Effector memory CD4-positive, alpha-beta T cell (primary cell): ENCODE measurements at places on chromosomes 13 and 19.

DNA sequence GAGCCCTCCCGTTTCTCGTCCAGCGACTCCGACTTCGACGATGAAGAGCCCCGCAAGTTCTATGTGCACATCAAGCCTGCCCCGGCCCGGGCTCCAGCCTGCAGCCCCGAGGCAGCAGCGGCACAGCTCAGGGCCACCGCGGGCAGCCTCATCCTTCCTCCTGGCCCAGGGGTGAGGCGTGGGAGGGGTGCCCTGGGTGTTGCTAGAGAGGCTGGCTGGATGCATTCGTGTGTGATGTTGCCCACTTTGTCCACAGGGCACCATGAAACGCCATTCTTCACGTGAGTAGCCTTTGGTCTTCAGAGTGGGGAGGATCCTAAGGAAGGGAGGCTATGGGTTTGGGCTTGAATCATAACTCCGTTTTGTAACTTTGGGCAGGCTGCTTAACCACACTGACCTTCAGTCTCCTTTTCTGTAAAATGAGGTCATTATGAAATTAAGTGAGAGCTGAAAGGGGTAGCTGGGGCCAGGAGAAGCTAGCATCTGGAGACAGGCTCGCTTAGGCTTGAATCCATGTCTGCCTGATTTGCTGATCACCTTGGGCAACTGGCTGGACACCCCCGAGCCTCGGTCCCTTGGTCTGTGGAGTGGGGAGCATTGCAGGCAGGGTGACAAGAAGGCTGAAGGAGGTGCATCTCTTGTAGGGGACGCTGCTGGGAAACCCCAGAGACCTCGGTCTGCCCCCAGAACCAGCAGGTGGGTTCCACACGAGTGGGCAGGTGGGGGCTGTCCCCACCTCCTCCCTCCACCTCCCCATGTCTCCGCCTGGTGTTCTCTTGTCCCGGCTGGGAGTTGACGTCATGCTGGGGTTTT is 18.7 kb upstream of the B3GNT3 start:
- no peak for DNase-seq

- DNase-seq, result no peak
These were observed 82.2 kb upstream of the CSNK1A1L start for GRCh38 chr13:37187621-37188020.

DNA sequence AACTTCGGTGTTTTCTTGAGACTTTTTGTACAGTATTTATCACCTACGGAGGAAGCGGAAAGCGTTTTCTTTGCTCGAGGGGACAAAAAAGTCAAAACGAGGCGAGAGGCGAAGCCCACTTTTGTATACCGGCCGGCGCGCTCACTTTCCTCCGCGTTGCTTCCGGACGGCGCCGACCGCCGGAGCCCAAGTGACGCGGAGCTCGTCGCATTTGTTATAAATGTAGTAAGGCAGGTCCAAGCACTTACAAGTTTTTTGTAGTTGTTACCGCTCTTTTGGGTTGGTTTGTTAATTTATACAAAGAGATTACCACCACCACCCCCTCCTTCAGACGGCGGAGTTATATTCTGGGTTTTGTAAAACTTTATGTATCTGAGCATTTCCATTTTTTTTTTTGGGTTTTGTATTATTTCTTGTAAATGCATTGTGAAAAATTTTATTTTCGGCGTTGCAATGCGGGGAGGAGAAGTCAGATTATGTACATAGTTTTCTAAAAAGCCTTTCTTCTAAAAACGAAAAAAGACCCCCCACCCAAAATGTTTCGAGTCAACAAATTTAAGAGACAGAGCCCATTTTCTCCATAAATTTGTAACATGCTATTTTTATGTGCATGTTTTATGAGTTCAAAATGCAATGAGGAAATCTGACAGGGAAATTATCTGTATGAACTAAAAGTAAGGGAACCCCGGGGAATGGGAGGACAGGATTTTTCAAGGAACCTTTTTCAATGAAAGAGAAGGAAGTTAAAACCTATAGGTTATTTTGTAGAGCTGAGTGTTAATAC is 2.3 kb downstream of the SOX1 start:
- DNase-seq, result no peak

- DNase-seq, result no peak
These were observed 209.7 kb downstream of the KATNAL1 start for GRCh38 chr13:30097701-30098100.

DNA sequence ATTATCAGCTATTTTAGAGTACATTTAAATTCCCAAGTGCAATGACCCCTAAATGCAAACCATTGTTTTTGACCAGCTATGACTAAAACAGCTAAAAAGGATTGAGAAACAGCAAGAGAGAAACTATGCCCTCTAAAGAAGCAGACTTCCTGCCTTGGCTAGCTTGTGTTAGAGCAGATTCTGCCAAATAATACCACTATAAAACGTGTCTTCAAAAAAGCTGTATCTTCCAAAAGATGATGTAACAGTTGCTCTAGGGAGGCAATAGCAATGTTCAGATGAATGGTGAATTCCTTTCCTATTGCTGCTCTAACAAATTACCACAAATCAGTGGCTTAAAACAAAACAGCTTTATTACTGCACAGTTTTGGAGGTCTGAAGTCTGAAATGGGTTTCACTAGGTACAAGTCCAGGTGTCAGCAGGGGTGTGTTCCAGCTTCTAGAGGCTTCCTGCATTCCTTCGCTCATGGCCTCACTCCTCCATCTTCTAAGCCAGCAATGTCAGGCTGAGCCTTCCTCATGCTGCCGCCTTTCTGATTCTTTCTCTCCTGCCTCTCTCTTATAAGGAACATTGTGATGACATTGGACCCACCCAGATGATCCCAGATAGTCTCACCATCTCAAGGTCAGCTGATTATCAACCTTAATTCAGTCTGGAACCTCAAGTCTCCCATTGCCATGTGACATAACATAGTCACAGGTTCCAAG is 84.5 kb downstream of the LRRC63 start:
- DNase-seq, result no peak

- no peak for DNase-seq
These were observed 358.7 kb downstream of the IRS2 start for GRCh38 chr13:109427695-109428094.

DNA sequence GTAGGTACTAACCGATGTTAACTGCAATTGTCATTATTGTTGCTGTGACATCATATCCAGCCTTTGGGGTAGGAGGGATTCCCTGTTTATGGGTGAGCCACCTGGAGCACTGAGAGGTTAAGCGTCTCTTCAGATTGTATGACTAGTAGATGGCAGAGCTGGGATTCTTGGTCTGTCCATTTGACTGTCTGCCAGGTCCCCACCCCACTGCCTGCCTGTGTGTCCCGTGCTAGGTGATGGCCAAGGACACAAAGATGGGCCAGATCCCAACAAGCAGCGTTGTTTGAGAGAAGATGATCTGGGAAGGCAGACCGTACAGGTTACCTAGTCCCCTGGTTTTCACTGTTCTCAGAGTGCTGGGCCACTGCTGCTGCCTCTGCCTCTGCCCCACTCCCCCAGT is 16.6 kb downstream of the PPP2R1A start:
- no peak for DNase-seq

GRCh38 chr19:37964109-37964508 is 57.1 kb downstream of the SIPA1L3 start:
- DNase-seq, result no peak

DNA sequence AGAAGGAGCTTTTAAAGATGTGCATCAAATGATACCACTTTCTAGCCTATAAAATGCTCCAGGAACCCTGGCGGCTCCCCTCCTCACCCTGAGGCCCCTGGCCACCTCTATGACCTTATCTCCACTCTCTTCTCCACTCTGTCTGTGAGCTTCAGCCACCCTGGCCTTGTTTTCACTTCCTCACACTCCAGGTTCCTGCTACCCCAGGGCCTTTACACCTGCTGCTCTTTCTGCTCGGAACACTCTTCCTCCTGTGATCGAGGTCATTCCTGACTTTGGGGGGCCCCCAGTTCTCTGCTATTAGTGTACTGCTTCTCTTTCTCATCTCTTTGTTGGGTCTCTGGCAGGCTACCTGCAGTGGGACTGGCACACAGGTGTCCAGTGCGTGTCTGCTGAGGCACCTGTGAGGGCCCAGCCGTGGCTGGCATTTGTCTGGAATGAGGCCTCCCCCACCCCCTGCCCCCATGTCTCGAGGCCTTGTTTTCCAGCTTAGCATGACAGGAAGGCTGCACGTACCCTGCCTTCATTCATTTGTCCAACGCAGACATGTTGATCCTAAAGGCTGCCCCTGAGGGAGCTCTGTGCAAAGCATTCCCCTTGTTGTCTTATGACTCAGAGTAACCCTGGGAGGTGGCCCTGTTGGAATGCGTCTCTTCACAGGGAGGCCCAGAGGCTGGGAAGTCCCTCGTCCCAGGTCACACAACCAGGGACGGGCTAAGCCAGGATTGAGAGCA is 2.3 kb downstream of the DDA1 start:
- DNase-seq, result no peak

- peak; percentile 29 for DNase-seq
These were observed 20.1 kb downstream of the SLC27A1 start for GRCh38 chr19:17490411-17490810.

DNA sequence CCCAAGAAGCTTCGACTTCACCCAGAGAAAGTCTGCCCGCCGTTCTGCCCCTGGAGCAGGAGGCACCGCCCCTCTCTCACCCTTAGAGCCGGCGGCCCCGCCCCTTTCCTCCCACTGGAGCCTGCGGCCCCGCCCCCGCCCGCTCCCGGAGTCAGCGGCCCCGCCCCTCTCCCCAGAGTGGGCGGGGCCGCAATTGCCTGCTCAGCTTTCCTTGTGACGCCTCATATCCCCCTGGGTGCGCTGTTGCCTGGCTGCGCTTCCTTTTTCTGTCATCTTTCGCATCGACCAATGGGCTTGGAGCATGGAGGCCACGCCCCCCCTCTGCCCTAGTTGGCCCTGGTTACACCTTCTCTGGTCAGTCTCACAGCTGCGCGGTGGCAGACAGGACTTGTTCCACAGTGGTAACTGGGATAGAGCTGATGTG is 38.2 kb upstream of the ZNF492 start:
- no peak for DNase-seq

DNA sequence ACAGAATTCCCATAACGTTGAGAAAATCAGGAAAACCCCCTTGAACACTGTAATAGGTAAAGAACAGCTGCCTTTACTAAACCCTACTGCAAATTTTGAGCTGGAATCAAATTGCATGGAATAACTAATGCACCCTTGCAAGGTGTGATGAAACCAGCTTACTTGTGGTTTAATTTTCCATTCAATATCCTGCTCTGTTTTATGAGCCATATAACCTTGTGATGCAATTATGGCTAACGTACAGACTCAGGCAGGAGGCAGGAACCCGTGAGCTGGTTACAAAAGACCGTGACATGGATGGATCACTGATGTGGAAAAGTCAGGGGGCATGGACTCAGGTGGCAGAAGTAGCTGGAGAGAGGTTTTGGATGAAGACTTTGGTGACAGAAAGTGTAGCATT is 438.6 kb downstream of the COG6 start:
- DNase-seq, result no peak

GRCh38 chr19:45100201-45100600 is 7.2 kb downstream of the PPP1R37 start:
- no peak for DNase-seq

DNA sequence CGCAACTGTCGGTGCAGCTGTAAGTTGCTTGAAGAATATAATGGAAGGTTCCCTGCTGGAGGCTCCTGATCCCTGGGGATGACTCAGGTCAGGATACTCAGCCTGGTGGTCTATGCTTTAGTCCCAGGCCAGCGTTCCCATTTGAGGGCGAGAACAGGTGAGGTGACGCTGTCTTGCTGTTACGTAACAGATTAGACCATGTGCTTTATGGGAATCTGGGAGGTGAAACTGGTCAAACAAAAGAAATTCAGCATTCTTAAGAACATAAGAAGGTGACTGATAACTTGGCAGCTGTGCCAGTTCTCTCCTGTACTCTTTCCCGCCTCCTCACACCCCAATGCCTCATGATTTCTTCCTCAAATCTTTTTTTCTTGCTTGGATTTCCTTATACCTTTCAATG is at the start of gene CXCL17:
Gene CXCL17, minus strand, starts transcription at position 114 of the 400 bp plus-strand sequence. CDS start 114 bp downstream, outside the sequence.
- DNase-seq, result no peak

DNA sequence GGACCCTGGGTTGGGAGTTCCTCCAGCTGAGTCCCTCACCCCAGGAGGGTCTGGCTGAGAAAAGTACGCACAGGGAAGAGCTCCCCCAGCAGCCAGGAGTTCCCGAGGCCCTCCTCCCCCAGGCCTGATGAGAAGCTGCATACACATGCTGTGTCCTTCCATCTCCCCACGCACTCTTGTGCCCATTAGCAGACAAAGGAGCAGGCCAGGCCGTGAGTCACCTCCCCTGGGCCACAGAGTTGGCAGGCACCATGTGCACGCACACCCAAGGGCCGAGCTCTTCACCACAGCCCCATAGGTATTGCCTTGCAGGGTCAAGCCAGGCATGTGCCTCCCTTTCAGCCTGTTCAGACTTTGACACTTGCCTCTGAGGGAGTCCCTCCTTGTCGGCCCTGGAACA is 17.5 kb downstream of the MAU2 start:
- no peak for DNase-seq

DNA sequence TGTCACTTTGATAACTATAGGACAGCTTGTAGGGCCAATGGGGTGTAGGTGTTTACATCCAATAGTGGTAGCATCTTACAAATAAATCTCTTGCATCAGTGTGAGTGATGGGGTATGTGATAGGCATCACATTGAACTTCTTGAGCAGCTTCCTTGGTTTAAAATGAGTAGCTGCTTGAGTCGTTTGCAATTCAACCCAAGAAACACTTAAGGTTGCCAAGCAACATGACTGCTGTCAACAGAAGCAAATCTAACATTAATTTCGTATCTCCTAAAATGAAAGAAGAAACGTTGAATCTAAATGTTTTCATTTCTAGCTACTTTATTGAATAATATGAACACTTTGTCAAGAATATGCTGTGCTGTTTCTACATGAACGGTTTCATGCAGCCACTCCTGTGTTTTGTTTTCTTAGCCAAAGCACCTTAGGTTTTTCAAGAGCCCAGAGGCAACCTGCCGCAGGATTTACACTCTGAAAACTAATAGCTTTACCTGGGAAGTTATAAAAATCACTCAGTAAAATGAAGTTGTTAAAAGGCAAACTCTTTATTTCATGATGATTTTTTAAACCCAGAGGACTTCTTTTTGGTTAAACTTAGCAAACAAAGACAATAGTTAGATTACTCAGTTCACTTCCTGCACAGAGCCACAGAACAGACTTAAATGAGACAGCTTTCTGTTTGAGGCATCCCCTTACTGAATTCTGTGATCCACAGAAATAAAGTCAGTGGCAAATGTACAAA is 305.2 kb downstream of the MTUS2 start:
- DNase-seq, result no peak

DNA sequence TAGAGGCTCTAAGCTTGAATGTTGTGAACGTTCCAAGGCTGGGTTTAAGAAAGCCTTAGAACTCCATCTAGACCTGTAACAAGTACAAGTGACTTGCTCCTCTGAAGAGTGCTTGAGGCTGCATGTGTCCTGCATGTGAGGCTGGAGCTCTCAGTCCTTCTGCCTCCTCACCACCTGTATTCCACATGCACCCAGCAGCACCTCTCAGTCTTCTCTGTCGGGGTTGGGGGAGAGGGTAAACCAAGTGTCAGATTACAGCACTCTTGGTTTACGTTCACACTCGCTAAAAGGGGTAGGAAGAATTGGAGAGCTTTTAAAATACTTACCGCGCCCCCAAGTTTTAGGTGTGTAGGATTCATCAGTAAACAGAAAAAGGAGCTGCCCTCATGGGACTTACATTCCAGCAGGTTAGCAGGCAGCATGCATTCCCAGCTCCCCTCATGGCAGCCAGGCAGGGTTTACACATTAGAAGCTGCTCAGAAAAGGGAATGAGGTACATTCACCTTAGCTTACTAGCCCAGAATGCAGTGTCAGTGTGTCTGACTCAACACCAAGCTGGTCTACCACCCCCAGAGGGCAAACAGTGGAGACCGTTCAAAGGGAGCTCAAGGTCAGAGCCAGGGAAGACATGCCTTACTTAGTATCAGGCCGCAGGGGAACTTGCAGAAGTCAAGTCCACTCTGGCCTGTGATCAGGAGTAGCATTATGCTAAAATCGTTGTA is 248.1 kb downstream of the PCCA start:
- DNase-seq, result no peak
